ENCODE measurements at places on chromosomes 4 and X.

DNA sequence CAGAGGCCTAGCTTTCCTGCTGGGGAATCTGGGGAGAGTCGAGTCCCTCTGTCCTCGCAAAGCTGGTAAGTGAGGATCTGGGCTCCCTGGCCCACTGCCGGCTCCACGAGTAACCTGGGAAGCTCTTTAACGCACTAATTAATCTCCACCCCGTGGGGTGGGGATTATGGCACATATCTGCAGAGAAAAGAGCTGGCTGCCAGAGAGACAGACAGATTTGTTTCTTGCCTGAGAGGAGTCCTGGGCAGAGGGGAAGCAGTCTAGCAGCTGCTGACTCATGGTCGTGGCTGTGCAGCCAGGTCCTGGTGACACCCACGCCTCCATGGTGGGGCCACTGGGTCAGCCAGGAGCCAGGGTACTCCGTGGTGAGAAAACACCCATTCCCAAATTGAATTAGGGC is 14.0 kb downstream of the SORCS2 start:
- peak; percentile 63 for DNase-seq

GRCh38 chrX:68835468-68835867 is 6.6 kb downstream of the EFNB1 start:
- no peak for DNase-seq

DNA sequence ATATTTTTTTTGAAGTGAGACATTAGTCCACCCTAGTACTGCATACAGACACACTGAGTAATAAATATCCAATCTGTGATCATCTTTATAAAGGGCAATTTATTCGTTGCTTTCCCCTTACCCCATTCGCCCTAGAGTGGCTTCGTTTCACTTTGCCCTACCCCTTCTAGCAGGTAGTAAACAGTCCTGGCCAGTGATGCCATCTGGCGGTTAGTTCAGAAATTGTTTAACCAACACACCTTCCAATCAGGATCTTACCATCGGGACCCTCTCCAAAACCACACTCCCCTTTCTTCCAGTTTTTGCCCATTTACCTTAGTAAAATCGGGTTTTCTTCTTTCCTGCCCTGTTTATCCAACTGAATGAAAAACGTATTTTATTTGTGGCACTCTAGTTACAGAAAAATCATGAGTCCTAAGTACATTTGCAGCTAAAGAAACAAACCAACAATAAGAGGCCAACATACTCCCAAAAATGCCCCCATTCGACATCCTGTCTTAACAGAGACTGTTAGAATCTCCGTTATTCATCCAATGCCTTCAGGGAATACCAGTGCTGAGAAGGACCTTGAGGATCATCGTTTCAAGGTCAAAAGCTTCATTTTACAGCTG is 2.2 kb downstream of the PPA2 start:
- peak; percentile 83 for DNase-seq

GRCh38 chr4:142347241-142347640 is 498.9 kb downstream of the INPP4B start:
- peak; percentile 50 for DNase-seq

GRCh38 chr4:28373191-28373590 is 1512.5 kb downstream of the STIM2 start:
- no peak for DNase-seq

DNA sequence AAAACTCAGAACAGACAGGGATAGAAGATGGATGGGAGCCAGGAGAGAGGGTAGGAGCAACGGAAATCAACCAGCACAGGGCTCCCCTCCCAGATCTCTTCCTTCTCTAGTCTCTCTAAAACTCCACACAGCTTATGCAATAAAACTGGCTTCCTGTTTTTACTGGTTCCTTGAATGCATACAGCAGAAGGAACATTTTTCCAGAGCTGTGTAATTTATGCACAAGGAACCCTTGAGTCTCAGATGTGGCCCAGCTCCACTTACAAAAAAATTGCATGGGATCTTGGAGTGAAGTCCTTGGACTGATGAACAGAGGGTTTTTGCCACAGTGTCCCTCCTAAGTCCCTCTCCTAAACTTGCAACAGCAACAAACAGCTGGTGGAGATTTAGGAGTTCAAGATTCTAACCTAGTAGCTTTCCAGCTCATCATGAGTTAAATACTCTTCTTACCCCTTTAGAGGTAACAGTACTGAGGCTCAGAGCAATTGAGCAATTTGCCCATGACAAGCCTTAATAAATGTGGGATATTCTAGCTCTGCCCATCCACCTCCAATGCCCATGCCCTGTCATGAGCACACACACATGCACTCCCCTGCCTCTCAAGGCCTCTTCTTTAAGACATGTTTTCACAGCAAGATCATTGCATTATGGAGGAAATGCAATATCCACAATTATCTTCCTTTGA is 18.4 kb upstream of the CC2D2A start:
- no peak for DNase-seq

DNA sequence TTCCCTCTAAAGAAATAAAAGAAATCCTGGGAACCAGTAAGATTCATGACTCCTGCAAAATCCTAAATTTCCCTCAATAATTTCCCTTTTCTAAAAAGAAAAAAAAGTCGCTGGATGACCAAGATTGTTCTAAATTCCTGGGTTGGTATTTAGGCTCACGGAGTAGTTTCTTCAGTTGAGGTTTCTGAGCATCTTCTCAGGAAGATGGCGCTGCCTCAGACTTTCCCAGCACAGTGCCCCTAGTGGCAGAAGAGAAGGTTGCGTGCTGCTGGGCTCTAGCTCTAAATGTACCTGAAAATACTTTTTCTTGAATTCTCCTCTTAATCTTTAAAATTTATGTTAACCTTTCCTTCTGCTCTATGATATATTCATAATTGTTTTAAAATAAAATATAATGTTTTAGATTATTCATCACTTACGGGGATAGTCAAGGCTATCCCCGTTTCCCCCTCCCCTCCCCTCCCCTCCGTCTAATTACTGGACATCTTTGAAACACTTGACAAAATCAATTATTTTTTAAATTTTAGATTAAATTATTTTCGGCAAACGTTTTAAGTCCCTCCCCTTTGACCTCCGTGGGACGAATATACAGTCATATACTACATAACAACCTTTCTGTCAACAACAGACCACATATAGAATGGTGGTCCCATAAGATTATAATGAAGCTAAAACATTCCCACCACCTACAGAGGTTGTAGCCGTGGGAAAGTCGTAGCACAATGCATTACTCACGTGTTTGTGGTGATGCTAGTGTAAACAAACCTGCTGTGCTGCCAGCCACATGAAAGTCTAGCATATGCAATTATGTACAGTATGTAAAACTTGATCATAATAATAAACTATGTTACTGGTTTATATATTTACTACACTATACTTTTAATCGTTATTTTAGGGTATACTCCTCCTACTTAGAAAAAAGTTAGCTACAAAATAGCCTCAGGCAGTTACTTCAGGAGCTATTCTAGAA is 41.0 kb upstream of the GATB start:
- DNase-seq: peak; percentile 60

- no peak for DNase-seq
These were observed 30.5 kb upstream of the ADGRG2 start for GRCh38 chrX:19152762-19153161.

GRCh38 chr4:176309046-176309445 is 10.7 kb upstream of the SPCS3 start:
- DNase-seq: no peak

GRCh38 chr4:98406819-98407218 is 145.6 kb downstream of the RAP1GDS1 start:
- DNase-seq: no peak

DNA sequence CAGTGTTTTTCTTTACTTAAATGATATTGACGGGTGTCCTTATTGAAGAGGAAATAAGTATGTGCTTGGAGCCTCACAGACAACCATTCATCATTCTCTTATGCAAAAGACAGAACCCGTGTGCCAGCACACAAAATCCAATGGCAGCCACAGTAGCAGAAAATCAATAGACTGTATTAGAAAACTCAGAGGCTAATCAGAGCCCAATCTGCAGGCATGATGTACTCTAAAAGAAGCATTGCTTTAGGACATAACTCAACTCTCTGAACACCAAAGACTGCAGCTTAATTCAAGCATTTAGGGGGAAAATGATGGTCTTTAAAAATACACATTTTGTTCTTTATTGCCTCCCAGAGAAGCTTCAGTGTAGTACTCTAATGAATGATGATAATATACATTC is 476.9 kb downstream of the PDHA2 start:
- DNase-seq: no peak

- DNase-seq: no peak
These were observed 27.0 kb upstream of the SLC7A11 start for GRCh38 chr4:138269175-138269574.

GRCh38 chrX:114006664-114007063 is 577.2 kb upstream of the HTR2C start:
- no peak for DNase-seq

DNA sequence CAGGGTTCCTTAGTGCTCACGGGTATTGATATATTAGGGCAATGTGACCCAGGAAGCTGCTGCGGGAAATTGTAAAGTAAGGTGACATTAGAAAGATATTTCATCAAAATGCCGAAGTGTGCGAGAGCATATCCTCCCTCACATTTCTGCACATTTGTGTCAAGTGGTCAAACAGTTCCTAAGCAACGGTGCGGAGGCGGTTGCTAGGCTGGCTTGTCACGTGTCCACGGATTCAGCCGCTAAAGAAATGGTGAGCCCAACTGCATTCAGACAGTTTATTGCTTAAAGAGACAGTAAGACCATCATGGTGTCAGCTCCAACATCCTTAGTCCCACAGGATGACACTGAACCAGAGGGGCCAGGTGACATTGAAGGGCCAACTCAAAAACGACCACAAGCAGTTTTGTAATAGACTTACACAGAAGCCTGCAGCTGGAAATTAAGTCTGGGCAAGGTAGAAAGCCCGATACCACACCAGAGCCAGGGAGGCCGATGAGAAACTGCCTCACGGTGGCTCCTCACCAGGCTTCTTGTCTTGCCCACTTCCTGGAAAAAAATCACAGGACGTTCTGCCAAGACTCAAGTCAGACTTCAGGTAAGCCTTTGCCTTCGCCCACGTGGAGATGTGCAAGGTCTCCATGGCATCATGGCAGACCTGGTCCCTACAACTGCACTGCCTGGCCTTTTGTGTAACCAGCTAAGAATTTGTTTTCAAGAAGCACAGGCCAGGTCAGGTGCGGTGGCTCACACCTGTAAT is 50.4 kb downstream of the USP11 start:
- peak; percentile 75 for DNase-seq

All from cardiac muscle cell (in vitro differentiated cells and primary cell).